ENCODE measurements at places on chromosomes 7 and 10. TPM values are rescaled to one million over a fixed set of nuclear protein-coding genes. Genes with fewer than 3 reads are reported as not detected.
A peak's percentile ranks its signal among the peaks of the same experiment; 100 is the strongest.

- H3K27ac ChIP-seq, result peak overlapping the region; percentile 53
- no peaks in the 10 kb centered on the region for H3K27me3 ChIP-seq
- H3K4me1 ChIP-seq, result peaks cover 16% of the 10 kb centered on the region
- no peak for DNase-seq
- H3K36me3 ChIP-seq, result no peaks in the 10 kb centered on the region
Measured at GRCh38 chr7:4015371-4015770, 666.7 kb upstream of the FOXK1 start.

- no peak overlapping the region for H3K4me3 ChIP-seq
- H3K4me1 ChIP-seq, result peaks cover 5% of the 10 kb centered on the region
- no peaks in the 10 kb centered on the region for H3K36me3 ChIP-seq
- no peak overlapping the region for H3K27ac ChIP-seq
Measured at GRCh38 chr10:119602241-119603095, 5.7 kb upstream of the TIAL1 start.

- no peak overlapping the region for H3K4me3 ChIP-seq
- H3K27me3 ChIP-seq, result no peaks in the 10 kb centered on the region
- no peak overlapping the region for H3K27ac ChIP-seq
- DNase-seq, result no peak
Measured at GRCh38 chr10:47254611-47255010, 45.4 kb upstream of the GDF10 start.

DNA sequence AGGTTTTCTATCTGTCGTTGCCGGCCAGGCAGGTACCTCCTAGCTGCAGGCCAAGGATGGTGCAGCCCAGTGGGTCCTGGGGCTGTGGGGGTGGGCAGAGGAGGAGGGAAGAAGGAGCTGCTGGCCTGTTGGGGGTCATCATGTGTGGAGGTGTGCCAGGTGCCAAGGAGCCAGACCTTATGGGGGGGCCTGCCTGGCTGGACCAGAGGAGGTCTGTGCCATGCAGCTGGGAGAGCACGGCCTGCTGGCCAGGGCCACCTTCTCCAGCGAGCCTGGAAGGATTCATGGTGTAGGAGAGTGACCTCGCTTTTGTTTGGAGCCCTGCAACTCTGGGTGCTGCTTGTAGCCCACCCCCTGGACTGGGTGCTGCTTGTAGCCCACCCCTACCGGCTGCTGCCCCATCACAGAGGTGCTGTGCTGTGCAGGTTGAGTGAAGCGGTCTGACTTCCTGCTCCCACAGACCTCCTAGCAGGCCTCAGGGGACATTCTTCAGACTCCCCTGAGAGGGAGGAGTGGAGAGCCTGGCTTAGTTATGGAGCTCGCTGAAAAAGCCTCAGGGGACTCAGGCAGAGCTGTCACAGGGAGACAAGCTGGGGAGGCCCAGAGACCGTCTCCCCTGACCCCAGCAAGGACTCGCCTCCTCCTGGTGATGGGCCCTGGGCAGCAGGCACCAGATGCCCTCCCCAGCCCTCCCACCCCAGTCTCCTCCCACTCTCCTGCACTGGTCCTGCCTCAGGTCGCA lies 67.7 kb upstream of the AQP1 start:
- peak; percentile 60 for DNase-seq
- no peak overlapping the region for H3K4me3 ChIP-seq
- H3K27ac ChIP-seq, result no peak overlapping the region
- H3K27me3 ChIP-seq, result no peaks in the 10 kb centered on the region

GRCh38 chr10:129707406-129708388 lies 240.7 kb downstream of the MGMT start:
- H3K36me3 ChIP-seq, result peaks cover 6% of the 10 kb centered on the region
- no peaks in the 10 kb centered on the region for H3K27me3 ChIP-seq

DNA sequence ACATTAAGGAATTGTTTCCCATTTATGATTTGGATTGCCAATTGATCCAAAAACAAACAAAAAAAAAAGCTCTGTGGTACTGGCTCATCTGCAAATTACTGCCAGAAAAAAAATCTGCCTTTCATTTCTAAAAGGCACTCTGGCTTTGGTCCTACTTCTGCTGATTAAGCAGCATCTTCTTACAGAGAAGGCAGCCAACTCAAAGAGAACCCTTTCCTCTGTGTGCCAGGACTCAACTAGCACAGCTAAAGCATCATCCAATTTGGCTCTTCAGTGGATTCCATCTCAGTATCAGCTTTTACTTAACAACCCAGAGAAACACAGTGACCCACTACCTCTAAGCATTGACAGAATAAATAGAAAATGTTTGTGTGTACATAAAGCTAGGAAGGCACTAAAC lies 80.6 kb downstream of the GSAP start:
- H3K36me3 ChIP-seq, result no peaks in the 10 kb centered on the region
- no peak for DNase-seq
- H3K27me3 ChIP-seq, result no peaks in the 10 kb centered on the region
- H3K27ac ChIP-seq, result peak overlapping the region; percentile 77
- H3K4me1 ChIP-seq, result peaks cover 37% of the 10 kb centered on the region
- no peak overlapping the region for H3K4me3 ChIP-seq

DNA sequence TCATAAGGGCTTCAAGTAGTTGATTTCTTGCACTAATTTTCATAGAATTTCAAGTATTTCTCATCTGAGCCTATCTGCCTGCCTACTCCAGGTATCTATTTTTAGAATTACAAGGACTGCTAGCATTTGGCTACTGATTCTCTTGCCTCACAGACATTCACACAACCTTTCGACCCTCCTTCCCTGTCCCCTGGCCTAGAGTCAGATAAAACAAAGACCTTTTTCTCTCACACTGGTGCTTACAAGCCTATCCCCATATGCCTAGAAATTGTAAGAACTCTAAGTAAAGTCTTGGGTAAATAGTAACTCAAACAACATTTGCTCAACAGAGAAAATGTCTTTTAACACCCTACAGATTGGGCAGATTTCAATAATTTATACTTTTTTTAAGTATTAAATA lies 6.3 kb downstream of the GPAM start:
- no peak for DNase-seq
- no peaks in the 10 kb centered on the region for H3K27me3 ChIP-seq
- no peak overlapping the region for H3K27ac ChIP-seq
- no peak overlapping the region for H3K4me3 ChIP-seq
- H3K36me3 ChIP-seq, result peaks cover 55% of the 10 kb centered on the region

DNA sequence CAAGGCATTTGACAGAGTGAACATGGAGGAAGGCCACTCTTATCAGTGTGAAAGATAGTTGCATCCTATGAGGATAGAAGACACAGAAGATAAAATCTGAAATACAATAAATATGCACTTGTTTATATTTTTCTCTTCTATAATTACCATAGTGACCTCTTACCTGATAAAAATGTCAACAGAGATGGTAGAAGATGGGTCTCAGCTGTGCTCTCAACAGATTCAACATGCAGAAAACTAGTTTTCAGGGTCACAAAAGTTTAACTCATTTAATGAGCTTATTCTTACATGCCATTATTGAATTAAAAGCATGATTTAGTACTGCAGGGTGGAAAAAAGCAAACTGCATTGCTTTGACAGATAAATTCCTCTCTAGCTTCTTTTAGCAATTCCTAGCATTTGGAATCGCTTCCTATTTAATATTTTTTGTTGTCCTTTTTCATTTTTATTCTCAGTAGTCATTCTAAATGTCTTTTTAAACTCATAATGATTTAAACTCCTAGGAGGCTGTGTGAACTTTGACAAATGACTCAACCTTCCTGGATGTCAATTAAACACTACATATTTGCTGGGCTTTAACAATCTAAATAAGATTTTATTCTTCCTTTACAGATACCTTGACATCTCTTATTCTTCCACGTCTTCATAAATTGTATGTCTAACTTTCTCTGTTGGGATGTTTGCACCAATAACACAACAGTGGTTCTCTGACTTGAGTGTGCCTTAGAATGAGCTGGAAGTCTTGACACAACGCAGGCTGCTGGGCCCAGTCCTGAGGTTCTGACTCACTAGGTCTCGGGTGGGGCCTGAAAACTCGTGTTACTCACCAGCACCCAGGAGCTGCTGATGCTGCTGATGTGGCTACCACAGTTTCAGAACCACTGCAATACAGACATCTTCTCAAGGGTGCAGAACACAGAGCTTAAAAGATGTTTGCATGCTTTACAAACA lies 565.5 kb upstream of the IGFBP3 start:
- H3K27me3 ChIP-seq, result no peaks in the 10 kb centered on the region
- H3K36me3 ChIP-seq, result no peaks in the 10 kb centered on the region
- H3K4me3 ChIP-seq, result no peak overlapping the region
- DNase-seq, result no peak
- H3K27ac ChIP-seq, result no peak overlapping the region

DNA sequence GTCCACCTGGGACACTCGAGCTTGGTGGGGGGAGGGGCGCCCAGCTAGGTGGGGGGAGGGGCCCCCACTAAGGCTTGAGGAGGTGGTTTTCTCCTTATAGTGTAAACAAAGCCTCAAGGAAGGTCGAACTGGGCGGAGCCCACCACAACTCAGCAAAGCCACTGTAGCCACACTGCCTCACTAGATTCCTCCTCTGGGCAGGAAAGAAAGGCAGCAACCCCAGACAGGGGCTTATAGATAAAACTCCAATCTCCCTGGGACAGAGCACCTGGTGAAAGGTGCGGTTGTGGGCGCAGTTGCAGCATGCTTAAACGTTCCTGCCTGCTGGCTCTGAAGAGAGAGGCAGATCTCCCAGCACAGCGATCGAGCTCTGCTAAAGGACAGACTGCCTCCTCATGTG lies 133.1 kb downstream of the SNX13 start:
- no peaks in the 10 kb centered on the region for H3K4me1 ChIP-seq
- no peaks in the 10 kb centered on the region for H3K27me3 ChIP-seq
- peaks cover 17% of the 10 kb centered on the region for H3K36me3 ChIP-seq
- no peak overlapping the region for H3K4me3 ChIP-seq

- H3K27ac ChIP-seq, result peak overlapping the region; percentile 75
- H3K36me3 ChIP-seq, result peaks cover 14% of the 10 kb centered on the region
- H3K4me3 ChIP-seq, result no peak overlapping the region
Measured at GRCh38 chr7:77393261-77393660, 22.9 kb downstream of the GSAP start.

DNA sequence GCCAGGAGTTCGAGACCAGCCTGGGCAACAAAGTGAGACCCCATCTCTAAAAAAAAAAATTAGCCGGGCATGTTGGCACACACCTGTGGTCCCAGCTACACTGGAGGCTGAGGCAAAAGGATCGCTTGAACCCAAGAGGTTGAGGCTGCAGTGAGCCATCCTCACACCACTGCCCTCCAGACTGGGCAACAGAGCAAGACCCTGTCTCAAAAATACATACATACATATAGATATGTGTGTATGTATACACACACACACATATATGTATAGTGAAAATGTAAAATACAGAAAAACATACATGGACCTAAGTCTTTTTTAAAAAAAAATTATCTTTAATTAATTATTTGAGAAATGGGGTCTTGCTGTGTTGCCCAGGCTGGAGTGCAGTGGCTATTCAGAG lies 5.5 kb downstream of the SMO start:
- no peaks in the 10 kb centered on the region for H3K36me3 ChIP-seq
- H3K27me3 ChIP-seq, result peaks cover 32% of the 10 kb centered on the region
- H3K27ac ChIP-seq, result no peak overlapping the region
- no peak for DNase-seq
- H3K4me3 ChIP-seq, result no peak overlapping the region

GRCh38 chr10:107071301-107071700 lies 93.2 kb downstream of the SORCS1 start:
- H3K36me3 ChIP-seq, result no peaks in the 10 kb centered on the region
- DNase-seq, result no peak
- H3K27me3 ChIP-seq, result no peaks in the 10 kb centered on the region
- H3K27ac ChIP-seq, result no peak overlapping the region
- no peaks in the 10 kb centered on the region for H3K4me1 ChIP-seq
- no peak overlapping the region for H3K4me3 ChIP-seq

GRCh38 chr10:92395271-92395670 lies 104.3 kb downstream of the MARCHF5 start:
- no peak for DNase-seq
- H3K4me3 ChIP-seq, result no peak overlapping the region
- no peaks in the 10 kb centered on the region for H3K36me3 ChIP-seq
- no peaks in the 10 kb centered on the region for H3K4me1 ChIP-seq
- no peaks in the 10 kb centered on the region for H3K27me3 ChIP-seq

The PNLIPRP3 gene
- not detected for total RNA-seq

The SPDYE2 gene
- total RNA-seq, result not detected

The RAPGEF5 gene
- 160 TPM for total RNA-seq

The SNX10 gene
- 45.6 TPM for total RNA-seq

Data from spleen (tissue), 13 donors.